SW 1271 (cell line): ENCODE measurements at places on chromosomes 4 and X.

- DNase-seq: no peak
Measured at GRCh38 chrX:111129921-111130320, 33.9 kb downstream of the PAK3 start.

GRCh38 chr4:90503677-90504076 lies 376.5 kb downstream of the CCSER1 start:
- no peak for DNase-seq

DNA sequence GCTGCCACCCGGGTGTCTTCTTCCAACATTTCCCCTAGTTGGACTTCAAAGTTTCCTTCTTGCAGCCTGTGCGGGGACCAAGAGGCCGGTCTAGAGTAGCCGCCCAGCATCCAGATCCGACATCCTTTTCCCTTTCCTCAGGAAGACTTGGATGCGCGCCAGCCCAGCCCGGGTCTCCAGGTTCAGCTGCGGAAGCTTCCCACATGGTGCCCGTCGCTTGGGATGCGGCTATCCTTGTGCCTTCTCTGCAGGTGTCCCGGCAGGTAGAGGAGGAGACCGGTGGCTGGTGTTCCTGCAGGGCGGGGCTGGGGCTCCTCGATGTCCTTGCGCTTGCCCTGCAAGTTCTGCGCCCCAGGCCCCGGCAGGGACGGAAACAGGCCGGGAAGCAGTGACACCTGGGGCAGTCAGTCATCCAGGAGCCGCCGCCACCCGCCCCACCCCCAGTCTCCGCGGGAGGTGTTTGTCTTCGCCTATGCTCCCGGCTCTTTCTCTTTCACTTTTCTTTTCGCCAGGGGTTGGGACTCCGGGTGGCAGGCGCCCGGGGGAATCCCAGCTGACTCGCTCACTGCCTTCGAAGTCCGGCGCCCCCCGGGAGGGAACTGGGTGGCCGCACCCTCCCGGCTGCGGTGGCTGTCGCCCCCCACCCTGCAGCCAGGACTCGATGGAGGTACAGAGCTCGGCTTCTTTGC lies at the start of gene IL15:
Gene IL15, plus strand, starts transcription at position 502 of the 689 bp plus-strand sequence. CDS start 82,882 bp downstream, outside the sequence.
- DNase-seq: peak; percentile 43

DNA sequence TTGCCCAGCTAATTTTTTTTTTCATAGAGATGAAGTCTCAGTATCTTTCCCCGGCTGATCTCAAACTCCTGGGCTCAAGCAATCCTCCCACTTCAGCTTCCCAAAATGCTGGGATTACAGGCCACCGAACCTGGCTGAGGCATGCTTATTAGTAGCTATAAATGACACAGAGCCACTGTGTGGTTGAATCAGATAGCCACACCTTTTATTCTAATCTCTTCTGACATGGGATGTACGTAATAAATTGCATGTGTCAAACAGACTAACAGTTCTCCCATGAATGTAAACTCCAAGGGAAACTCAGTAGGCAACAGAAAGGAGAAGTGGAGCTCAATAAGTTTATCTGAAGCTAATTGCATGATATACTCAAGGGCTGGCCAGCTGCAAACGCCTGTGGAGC lies 139.8 kb upstream of the VCX3A start:
- no peak for DNase-seq

- DNase-seq: no peak
Measured at GRCh38 chr4:82797405-82798111, 1.0 kb downstream of the SCD5 start.

- DNase-seq: no peak
Measured at GRCh38 chrX:33086886-33087285, 124.5 kb downstream of the DMD start.

- no peak for DNase-seq
Measured at GRCh38 chr4:48589098-48589445, 99.0 kb downstream of the ZAR1 start.

DNA sequence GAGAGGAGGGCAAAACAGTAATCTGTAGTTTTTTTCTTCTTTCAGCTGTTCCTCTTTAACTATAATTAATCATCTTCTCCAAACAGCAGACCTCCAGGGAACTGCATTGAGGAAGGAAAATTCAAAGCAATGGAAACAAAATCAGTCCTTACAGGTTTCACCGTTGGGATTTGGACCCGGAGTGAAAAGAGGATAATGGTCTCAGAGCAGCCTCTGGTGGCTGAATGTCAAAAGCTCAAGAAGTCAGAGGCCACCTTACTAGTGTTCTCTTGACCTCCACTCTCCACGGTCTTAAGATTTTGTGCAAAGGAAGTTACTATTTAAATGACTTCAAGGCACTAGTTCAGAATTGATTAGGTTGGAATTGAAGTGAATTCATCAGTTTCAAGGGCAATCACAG lies 16.0 kb upstream of the MID1 start:
- DNase-seq: no peak

DNA sequence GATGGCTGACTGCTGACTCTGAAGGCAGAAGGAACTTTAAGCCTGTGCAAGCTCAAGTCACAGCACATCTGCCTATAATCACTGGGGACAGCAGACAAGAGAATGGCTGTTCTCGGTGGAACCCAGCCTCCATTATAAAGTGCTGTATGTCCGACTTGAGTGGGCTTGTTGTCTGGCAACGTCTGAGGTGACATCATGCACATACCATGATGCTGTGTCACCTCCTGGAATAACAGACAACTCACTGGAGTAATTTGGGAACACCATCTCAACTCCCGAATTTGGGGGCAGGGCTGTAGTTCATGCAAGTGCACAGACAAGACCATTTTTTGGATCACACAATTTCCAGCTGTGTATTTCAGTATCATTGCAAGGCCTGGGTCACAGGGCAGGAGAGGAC lies 59.8 kb upstream of the GPM6B start:
- DNase-seq: no peak

GRCh38 chrX:106178826-106179225 lies 10.7 kb downstream of the PWWP3B start:
- DNase-seq: no peak

DNA sequence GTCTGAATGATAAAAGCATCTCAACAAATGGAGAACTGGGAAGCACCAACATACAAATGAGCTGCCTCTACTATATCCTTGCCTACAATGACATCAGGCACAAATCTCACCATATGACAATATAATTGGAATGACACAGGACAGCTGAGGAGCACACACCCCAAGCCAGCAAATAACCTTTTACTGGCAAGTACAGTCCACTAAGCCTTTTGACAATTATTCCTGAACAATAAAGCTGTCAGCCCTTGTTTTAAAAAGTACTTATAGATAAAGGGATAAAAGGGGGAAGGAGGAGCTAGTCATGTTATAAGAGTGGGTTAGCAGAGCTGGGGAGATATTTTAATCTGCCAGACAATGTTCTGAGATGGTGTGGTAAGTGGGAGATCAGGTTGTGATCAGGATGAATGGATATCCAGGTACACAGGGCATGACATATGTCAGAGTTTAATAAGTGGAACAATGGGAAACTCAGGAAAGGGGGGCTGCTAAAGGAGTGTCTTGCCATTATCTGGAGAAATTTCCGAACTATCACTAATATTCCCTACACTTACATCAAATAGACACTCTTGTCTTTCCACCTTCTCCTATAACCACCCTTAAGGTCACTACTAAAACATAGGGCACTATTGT lies 127.6 kb downstream of the GPC3 start:
- DNase-seq: no peak

GRCh38 chr4:143251348-143251747 lies 66.6 kb downstream of the USP38 start:
- DNase-seq: no peak

DNA sequence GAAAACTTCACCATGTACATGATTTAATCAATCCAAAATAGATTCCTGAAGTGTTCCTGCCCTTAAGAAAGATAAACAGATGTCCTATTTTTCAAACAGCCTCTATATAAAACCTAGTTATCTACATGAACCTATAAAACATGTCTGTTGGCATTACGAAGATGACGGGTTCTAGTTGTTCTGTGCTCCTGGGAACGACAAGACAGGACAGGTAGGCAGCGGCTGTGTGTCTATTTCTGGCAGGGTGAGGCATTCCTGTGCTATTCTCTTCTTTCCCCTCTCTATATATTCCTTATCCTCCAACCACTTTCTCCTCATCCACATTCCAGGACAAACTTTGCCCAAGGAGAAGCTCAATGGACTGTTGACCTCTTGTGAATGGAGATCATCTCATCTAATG lies 6.1 kb downstream of the FAT1 start:
- DNase-seq: no peak

DNA sequence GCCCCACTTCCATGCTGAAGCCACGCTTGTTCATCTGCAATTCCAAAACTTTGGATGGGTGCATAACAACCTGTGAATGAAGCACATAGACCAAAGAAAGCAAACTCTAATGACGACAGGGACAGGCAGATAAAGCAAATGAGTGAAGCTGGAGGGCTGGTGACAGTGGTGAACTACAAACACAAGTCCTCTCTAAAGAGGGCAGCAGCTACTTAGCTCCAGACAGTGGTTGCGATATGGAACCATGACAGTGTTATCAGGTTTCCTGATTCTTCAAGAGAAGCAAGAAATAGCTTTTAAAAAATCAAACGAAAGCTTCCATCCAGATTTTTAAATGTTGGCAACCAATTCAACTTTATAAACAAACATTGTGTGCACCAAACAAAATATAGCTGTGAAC lies 23.8 kb downstream of the NOX1 start:
- no peak for DNase-seq

DNA sequence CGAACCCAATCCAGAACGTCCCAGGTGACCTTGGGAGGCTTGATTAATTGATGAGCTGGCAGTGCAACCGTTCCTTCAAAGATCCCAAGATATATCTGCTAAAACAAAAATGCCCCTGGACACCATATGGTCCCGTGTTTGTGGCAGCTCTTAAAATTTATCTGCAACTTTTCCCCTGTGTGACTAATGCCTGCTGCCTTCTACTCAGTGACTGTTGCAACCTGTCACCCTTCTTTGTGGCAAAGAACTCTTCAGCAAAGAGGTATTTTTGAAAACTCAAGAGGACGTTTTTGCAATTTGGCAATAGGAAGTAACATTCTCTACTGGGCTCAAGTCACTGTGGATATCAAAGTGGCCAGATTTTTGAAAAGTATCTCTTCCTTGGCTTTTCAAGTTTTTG lies 75.8 kb upstream of the SOD3 start:
- no peak for DNase-seq

DNA sequence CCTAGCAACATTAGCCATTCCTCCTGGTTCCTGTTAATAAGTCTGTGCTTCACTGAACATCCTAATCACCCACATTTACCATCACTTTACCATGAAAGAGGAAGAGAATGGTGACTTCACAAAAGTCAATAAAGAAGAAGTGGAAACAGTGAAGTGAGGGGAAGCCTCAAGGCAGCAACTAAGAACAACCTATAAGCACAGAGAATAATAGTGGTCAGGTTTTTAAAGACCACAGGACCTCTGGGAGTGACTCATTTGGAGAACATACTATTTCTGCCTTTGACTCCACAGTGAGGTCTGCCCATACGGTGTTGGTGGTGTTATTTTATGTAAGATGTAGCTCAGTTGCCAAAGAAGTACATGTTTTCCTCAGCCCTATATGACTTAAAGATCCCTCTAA lies 86.0 kb upstream of the TET2 start:
- DNase-seq: no peak

- DNase-seq: no peak
Measured at GRCh38 chrX:17597836-17598439, 139.4 kb upstream of the SCML1 start.

DNA sequence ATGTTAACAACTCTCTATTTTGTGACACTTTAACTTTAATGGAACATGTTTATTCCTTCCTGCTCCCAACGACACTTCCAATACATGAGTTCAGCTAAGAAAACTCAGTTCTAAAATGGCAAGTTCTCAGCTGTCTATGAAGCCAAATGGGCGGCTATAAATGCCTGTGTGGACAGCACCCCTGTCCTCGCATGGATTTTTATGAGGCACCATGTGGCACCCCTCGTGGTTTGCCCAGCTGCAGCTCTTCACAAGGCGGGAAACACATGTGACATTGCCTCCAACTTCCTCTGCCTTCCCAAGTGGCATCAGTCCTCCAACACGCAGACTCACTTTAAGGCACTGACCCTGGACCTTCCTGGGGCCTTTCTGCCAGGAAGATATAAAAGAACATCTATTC lies 48.0 kb downstream of the SH3RF1 start:
- DNase-seq: no peak

DNA sequence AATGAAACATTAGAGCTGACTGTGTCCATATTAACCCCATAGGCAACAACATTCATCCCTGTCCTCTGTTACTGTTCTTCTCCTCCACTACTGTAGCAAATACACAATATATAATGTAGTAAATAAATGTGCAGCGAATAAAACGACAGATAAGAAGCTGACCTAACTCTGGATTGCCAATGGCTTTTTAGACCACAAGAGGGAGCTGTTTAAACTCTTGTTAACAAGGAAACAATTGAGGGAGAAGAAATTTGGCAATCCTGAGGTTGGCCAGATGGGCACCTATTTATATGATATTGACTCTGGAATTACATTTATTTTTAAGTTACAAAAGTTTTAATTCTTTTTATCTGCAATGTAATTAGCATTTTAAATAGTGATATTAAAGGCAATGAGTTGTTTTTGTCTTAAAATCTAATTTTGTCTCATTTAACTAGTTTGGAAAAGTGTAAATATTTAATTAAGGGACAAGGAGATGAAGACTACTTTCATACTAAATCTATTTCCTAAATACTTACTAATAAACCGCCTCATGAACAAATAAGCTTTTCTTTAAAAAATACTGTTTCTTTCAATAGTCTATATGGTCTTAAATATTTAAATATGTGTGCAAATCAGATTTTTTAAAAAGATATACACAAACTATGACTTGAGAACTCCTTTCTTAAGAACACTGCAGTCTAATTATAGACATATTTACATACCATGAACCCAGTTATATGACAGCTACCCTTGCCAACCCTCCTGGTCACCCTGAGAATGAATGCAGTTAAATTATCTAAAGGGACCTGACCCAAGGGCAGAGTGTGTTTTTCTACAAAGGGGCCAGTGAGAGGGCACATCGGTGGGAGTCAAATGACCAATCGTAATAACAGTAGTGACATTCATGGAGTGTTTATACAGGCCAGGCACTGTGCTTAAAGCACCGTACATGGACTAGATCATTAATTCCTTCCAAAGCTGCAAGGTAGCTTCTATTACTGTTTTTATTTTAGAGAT lies 52.9 kb upstream of the HPF1 start:
- DNase-seq: peak; percentile 64

- no peak for DNase-seq
Measured at GRCh38 chr4:89894649-89895550, at the start of gene MMRN1. TSS of gene MMRN1 (plus strand) at chr4:89894854. CDS start at chr4:89894972, 118 bp downstream.

- no peak for DNase-seq
Measured at GRCh38 chrX:39480963-39481362, 616.8 kb downstream of the BCOR start.

DNA sequence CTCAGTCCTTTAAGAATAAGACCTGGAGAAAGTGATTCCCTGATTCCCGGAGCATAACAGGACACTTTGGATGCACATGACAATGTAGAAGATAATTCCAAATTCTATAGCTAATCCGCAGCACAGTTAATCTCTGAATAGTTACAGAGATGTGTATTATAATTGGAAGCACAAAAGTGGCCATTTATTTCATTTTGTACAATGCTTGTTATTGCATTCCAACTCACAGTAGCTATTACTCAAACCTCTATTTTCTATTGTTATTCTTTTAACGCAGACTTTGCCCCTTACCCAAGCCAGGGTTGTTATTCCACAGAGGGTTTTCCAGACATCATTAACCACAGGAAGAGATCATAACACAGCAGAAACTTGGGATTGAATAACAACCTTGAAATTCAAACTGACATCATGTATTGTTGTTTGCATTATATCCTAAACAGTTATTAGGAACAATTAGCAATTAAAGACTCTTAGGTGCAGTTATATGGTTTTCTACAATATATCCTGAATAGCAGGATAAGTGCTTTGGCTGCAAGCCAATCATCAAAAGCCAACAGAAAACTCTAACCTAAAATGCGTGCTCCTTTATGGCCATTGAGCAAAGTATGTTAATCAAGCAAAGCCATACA lies 984.0 kb upstream of the TENM3 start:
- no peak for DNase-seq
